CD4-positive, CD25-positive, alpha-beta regulatory T cell (primary cell): ENCODE measurements at places on chromosomes 5 and 9. TPM values are rescaled to one million over a fixed set of nuclear protein-coding genes. Genes with fewer than 3 reads are reported as not detected.

Gene FBP2
- polyA plus RNA-seq: not detected

Gene SDHA
- polyA plus RNA-seq: 290 TPM

Gene TAS2R1
- not detected for polyA plus RNA-seq

Gene PDE6A
- not detected for polyA plus RNA-seq

Gene HRH2
- polyA plus RNA-seq: 2.1 TPM

Gene ZNF658
- 2.5 TPM for polyA plus RNA-seq

Gene CHMP5
- 57.7 TPM for polyA plus RNA-seq

Gene PLPP7
- not detected for polyA plus RNA-seq

Gene LCN9
- not detected for polyA plus RNA-seq

Gene KCNV2
- polyA plus RNA-seq: not detected
